T-helper 2 cell treated with Interferon-gamma antibody and Interleukin-4, amounts not matched to agents 5 μg/mL and 100 μg/mL, for 36 hours (primary cell): ENCODE measurements at places on chromosomes 5 and 9.

GRCh38 chr5:1884678-1885403 lies 2.1 kb upstream of the IRX4 start:
- DNase-seq, result no peak

GRCh38 chr9:124370896-124371582 lies 44.2 kb downstream of the PSMB7 start:
- no peak for DNase-seq

DNA sequence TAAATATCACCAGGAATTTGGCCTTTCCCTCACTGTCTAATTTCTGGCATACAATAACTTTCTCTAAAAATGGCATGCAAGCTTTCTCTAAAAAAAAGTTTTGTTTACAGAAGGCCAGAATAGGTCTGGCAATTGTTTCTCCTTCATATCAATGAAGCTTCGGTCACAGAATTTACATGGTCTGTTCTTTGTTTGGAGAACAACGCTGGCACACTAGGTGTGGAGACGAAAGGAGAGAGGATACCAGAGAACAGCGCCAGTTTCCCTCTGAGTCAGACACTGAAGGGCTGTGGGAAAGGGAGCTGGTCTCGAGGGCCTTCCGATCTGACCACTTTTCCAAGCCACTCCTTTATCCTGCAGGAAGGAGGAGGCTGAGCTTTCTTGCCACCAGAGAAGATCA lies 60.1 kb upstream of the ITGA1 start:
- DNase-seq, result no peak

DNA sequence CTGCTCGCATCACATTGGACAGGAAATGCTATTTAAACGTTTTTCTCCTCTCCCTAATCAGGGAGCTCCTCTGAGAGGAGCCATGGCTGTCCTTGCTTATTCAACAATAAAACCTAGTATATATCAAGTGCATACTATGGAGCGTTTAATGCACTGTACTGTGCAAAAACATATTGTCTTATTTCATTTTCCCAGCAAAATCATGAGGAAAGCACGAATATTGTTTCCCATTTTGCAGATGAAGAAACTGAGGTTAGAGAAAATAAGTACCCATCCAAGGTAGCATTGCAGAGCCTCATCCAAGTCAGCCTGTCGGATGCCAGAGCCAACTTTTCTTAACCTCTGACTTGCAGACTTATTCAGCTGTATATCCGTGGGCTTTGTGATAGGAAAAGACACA lies 7.6 kb upstream of the EBF1 start:
- DNase-seq, result no peak

- DNase-seq, result no peak
These were observed 276.2 kb downstream of the PDE4D start for GRCh38 chr5:59617186-59617771.

- DNase-seq, result no peak
These were observed 12.8 kb upstream of the SPATA24 start for GRCh38 chr5:139416651-139417050.

DNA sequence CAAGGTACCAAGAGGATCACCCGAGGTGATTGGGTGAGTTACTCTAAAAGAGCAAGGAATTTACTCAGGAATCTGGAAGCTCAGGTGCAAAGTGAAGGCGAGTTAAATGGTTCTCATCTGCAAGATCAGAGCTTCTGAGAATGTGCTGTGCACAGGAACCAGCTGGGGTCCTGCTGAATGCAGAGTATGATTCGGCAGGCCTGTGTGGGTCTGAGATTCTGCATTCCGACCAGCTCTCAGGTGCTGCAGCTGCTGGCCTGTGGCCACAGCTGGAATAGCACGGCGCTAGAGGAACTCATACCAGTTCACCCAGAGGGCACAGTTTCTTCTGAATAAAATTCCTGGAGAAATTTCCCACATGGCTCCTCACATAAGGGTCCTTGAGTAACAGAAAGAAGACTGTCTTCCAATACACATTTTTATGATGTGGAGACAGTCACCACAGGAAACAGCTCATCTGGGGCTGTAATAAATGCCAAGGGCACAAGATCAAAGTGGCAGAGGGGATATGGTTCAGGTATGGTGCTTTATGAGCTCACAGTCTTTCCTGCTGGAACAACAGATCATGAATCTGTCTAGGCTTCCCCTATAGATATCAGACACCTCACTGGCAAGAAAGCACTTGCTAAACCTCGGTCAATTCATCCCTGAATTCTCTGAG lies 83.9 kb downstream of the PTPN3 start:
- no peak for DNase-seq

DNA sequence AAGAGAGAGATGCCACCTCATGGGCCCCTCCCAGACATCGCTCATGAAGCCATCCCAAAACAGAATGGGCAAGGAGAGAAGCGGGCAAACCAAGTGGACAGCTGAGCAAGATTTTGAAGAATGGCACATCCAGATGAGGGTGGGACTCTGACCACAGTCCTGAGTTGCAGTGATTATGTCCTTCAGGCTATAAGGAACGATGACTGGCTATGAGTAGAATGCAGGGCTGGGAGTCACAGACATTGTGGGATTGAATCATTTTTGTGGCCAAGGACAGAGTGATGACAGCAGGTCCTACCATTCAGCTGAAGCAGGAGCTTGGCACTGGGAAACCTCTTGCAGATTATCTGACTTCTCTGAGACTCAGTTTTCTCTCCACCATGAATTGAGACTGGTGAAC lies 245.7 kb upstream of the SLC30A5 start:
- no peak for DNase-seq

GRCh38 chr9:35666549-35666948 lies 1.6 kb upstream of the ARHGEF39 start:
- no peak for DNase-seq

DNA sequence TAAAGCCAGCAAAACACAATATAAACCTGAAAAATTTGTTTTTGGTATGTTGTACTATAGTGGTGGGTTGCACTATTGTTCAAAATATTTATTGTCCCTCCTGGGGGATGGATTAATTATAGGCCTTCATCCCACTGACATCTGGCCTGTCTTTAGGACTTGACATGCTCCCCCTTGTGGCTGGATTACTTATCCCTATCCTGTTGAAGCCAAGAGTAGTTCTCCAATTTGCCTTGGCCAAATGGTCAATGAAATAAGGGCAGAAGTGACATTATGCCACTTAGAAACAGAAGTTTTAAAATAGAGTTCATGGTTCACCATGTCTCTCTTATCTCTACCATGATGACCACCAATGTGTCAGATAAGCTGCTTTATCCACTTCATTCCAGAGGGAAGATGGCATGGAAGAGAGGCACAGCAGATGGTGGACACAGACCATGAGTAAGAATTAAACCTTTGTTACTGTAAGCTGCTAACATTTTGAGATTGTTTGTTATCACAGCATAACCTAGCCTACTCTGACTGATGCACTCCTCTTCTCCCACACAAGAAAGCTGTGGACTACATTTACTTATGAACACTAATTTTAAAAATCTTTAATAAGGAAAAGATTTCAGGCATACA lies 29.2 kb upstream of the ARHGEF28 start:
- no peak for DNase-seq

- no peak for DNase-seq
These were observed 47.4 kb downstream of the PRKACG start for GRCh38 chr9:68966496-68966944.

GRCh38 chr5:634191-634590 lies 22.1 kb downstream of the CEP72 start:
- no peak for DNase-seq

DNA sequence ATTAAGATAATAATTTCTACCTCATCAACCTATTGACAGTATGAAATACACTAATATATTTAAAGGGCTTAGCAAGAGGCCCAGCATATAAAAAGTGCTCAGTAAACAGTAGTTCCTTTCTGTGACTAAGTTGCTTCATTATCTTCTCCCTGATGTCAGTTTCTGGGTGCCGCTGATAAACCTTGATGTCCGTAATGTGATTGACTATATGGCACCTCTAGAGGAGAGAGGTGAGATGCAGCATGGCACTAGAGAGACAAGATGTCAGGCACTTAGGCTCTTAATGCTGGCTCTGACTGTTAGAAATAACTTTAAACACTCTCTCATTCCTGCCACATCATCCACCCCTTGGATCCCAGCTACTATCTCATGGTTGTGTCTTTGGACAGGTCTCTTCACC lies 455.9 kb upstream of the KLF4 start:
- no peak for DNase-seq

DNA sequence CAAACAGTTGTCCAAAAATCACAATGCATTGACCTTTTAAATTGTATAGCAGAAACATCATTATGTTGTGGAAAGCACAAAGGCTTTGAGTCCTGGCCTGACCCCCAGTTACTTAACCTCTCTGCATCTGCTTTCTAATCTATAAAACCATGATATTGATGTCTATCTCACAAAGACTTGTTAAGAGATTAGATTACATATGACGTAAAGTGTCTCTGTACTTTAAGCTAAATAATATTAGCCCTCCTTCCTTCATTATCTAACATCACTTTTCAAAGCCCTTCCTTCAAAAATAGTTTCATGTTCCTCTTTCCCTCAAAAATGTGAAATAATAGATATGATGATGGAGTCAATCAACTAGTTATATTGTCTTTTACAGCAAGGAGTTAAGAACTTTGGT lies 3.4 kb downstream of the ADAMTS6 start:
- no peak for DNase-seq

- no peak for DNase-seq
These were observed 597.3 kb upstream of the SGCD start for GRCh38 chr5:155729684-155730059.

GRCh38 chr9:95940265-95940664 lies 64.8 kb downstream of the ERCC6L2 start:
- DNase-seq, result no peak

DNA sequence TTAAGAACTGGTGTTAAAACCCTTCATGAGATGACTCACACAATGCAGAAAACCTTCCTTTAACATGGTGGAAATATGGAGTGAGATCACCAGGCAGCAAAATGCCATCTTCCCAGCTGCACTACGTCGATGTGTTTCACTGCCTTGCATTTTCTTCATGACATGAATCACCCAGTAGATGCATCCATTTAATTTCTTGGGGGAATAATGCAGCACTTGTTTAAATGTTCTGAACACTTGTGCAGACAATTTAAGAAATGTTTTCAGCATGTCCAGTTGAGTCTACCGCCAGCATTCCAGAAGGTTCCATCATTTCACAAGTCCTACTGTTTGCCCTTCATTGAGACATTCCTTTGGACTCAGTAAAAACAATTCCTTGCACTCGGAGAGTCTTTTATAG lies 81.6 kb downstream of the ADAMTS16 start:
- DNase-seq, result no peak

- no peak for DNase-seq
These were observed 30.6 kb upstream of the ANKRD33B start for GRCh38 chr5:10533226-10533625.

DNA sequence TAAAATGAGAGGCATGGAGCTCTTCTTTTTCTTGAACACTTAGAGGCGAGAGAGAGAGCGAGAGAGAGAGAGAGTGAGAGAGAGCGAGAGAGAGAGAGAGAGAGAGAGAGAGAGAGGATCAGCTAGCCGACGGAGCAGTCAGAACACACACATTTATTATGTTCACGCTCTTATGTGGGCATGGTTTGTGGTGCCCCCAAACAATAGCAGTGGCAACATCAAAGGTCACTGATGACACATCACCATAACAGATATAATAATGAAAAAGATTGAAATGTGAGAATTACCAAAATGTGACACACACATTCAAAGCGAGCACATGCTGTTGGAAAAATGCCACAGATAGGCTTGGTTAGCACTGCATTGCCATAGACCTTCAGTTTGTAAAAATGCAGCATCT lies 116.1 kb downstream of the KDM4C start:
- DNase-seq, result no peak

- no peak for DNase-seq
These were observed 617.1 kb downstream of the PRELID2 start for GRCh38 chr5:145218019-145218418.

GRCh38 chr9:85715587-85715986 lies 26.2 kb downstream of the AGTPBP1 start:
- no peak for DNase-seq

DNA sequence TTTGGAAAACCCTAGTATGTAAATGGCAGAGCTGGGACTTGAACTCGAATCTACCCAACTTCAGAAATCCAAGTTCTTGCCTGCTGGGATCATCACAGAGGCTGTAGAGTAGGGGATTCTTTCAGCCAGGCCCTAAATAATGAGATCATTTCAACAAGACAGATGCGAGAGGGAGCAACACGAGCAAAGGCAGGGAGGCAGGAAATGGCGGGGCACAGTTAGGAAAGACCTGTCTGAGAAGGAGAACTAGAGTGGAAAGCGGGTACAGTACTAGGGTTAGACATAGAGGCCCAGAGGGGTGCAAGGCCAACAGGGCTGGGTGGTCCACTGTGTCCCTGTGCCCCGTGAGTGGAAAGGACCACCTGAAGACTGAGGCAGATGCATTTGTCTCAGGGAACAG lies 46.1 kb downstream of the MVB12B start:
- no peak for DNase-seq

DNA sequence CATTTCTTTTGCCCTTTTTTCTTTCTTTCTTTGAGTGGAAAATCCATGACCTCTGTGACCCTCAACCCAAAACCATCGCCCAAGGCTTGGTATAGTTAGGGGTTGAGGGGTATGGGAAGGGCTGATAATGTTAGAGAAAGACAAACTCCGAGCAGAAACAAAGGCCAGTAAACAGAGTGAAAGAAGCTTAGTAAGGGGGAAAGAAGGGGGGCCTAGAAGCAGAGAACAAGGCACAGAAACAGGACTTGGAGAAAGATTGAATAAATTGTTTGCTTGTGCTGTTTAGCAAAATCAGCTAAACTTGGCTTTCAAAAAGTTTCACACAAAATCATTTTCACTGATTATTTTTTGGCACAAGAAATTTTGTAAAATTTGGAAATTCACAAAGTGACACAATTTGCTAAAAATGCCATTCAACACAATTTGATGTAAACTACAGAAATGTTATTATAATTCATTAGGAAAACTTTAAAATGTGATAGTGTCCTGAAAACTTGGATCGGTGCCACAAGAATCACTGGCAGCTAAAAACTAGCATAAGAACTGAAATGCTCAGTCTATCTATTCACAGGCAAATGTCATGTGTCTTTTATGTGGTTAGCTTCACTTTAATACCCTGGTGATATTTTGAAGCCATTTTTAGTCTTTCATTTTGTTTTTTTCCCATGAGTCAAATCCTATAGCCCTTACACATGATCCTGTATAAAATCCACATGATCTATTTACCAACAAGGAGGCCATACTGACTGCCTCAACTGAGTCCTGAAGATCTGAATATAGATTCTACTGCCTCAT lies 276.4 kb downstream of the NR2F1-AS1 start:
- no peak for DNase-seq

GRCh38 chr5:160496784-160497183 lies 75.1 kb downstream of the PTTG1 start:
- DNase-seq, result peak; percentile 45

DNA sequence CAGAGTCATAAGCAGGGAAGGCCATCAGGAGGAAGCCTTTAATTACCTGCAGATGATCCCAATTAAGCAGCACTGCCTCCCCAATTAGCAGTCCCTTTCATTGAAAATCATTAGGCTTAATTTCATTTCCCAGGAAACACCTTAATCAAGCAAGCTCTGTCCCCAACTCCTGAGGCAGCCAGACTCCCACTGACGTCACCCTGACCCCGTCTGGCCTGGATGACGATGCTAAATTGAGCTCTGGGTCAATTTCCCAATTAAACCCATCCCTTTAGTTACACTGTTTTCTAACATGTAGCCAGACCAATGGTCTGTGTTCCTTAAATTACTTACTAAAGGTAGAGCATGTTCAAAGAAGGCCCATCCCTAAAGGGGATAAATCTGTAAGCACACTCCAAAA lies 84.0 kb upstream of the SPOCK1 start:
- DNase-seq, result no peak

- no peak for DNase-seq
These were observed 297.0 kb downstream of the EFNA5 start for GRCh38 chr5:107373549-107374263.

- DNase-seq, result no peak
These were observed 555.3 kb upstream of the PTGER4 start for GRCh38 chr5:40124367-40124766.
